Non-pigmented ciliary epithelial cell (primary cell): ENCODE measurements at places on chromosomes 4 and X.

GRCh38 chr4:41389356-41389755 lies 132.6 kb downstream of the UCHL1 start:
- DNase-seq: no peak

DNA sequence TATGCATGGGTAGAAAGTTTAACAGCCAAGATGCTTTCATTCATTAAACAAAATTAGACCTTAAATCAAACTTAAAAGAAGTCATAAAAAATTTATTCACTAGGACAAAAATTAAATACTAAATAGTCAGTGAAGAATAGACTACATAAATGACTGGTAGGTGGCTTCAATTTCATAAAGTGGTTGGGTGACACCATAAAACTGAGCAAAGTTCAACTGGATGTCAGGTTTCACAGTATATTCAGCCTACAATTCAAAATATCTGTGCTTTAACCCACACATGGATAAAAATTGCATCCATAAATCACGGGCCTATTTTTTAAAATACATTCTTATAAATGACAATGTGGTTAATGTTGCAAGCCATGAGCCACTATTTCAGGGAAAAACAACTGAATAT lies 582.3 kb downstream of the IL15 start:
- DNase-seq: no peak

DNA sequence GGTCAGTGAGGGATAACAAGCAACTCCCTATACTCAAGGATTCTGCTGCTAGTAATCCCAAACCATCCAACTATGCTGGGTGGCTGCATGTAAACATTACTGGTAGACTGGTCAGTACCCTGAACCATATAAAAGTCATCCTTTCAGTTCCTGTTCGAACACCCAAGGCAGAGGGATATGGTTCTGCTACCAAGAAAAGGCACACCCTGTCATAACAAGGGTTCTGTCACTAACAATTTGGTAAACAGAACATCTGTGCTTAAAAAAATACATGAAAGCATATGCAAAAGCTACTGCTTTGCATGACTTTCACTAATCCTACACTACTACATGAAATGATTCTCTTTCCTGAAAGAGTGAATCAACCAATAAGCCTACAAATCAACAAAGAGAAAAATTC lies 76.8 kb upstream of the MCF2 start:
- DNase-seq: no peak

GRCh38 chr4:156771171-156771837 lies 200.3 kb downstream of the PDGFC start:
- DNase-seq: no peak

- no peak for DNase-seq
Observed at GRCh38 chrX:102694749-102695148, 17.5 kb upstream of the GPRASP2 start.

DNA sequence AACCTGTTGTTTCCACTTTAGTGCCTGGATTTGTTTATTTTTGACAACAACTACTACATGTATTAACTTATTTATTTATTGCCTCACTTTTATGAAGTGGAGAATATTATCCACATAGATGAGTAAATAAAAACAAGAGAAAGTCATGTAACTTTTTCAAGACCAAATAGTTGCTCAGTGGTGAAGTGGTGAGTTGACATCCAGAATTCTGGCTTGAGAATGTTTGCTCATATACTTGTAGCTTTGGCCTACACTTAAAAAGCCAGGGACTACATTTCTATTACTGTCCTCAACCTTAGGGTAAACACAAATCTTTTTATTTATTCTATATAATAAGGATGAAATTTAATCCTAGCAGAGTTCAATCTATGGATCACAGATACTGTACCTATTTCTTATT lies 47.7 kb upstream of the GALNTL6 start:
- no peak for DNase-seq

GRCh38 chrX:48617542-48618340 lies 20.4 kb downstream of the WDR13 start:
- no peak for DNase-seq

GRCh38 chr4:87073199-87074120 lies 138.6 kb downstream of the AFF1 start:
- no peak for DNase-seq

- no peak for DNase-seq
Observed at GRCh38 chr4:119026662-119027444, 108.8 kb upstream of the MYOZ2 start.

- DNase-seq: no peak
Observed at GRCh38 chr4:66475596-66475995, 805.3 kb upstream of the EPHA5 start.

DNA sequence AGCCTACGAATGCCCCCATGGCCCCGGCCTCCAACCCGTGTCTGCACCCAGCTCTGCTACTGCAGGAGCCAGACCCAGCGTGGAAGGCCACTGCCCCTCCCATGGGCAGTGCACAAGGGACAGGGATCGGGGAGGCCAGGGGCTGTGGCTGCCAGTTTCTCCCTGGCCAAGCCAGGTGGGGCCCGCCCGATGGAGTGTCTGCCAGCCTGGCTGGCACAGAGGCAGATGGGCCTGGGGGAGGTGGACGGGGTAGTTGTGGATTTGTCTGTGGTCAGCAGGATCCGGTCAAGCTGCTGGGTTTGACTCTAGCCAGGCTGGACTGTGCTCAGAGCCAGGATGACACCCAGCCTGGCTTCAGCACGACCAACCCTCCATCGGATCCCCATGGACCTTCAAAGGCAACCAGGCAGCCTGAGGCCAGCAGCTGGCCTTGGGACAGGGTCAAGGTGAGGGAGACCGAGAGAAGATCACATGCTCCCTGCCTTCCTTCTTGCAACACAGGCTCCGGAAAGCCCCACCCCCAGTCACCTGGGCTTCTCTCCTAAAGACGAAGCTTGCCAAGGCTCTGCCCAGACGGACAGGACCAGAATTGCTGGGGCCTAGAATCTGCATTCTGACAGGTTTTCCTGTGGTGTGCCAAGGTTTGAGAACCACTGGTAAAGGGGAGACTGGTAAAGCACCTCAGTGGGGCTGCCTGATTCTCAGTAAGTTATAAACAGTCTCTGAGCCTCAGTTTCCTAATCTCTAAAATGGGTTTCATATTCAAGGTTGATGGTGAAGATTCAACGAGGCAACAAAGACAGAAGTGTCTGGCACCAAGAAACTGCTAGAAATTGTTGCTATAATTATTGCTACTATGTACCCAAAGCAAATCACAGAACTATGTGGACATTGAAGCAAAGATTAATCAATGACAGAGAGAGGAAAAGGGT lies 78.6 kb downstream of the PPP2R2C start:
- no peak for DNase-seq

DNA sequence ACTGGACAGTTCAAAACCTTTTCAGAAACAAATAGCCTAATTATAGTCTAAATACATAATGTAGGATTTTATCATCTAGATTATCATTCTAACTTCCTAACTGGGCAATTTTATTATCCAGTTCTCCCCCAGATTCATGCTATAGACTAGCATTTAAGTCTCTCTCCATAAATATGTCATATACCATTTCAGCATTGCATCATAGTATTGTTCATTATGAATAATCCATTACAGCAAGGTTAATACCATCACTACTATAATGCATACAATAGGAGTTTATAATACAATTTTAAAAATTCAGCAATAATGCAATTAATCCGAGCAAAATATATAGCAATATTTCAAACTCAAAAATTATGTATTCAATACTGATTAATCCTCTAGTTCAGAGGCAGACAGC lies 77.4 kb downstream of the PDGFC start:
- no peak for DNase-seq

DNA sequence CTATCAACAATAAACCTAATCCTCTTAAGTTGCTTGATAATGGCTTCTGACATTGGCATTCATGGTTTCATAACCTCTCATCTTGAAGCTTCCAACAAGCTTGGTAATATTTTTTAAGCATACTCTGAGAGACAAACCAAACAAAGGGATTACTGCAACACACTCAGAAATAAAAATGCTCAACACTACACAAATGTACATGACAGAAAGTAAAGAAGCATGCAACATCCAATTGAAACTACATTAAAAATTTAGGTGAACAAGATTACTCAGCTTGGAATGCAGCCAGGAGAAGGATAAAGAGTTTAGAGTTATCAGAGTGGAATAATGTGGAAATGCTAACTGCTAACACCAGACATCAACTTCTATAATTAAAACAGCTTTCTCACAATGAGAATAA lies 1136.6 kb upstream of the PABPC4L start:
- DNase-seq: peak; percentile 1

DNA sequence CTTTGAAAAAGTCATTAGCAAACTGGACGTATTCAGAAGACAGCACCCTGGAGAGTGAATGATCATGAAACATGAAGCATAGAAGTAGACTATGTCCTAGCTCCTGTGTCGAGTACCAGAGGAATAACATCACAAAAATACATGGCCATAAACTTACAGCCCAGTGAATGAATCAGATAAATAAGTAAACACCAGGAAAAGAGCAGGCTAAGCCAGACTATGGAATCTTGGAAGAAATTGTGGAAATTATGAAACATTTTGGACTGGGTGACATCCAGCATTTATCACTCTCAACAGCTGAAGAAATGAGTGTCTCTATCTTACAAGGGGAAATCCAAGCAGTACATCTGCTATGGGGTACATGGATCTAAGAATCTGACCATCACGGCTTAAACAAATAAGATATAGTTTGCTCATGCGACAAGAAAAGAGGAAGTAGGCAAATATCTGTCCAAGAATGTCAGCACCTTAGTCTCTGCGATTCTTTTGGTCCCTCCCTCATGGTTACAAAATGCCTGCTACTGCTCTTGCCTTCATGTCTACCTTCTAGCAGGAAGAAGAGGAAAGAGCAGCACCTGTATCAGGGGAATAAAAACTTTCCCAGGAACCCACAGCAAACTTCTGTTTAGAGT lies 481.5 kb downstream of the BCOR start:
- no peak for DNase-seq

- DNase-seq: no peak
Observed at GRCh38 chrX:132718431-132718958, 229.7 kb upstream of the MBNL3 start.

DNA sequence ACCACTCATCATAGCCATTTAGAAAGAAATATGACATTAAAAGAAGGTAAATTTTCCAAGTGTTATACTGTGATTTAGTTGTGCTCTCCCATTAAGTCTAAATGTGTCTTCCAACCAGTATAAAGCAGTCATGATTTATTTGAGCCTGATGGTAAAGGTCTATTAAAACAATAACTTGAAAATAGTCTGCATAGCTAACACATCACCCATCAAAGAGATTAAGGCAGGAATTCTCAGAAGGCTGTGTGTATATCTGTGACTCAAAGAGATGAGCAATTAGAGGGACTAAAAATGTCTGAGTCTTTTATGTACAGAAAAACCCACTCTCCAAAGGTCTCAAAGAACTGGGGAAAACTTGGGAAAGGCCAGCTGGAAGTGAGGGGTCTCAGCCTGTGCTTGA lies 70.3 kb upstream of the IQCM start:
- DNase-seq: peak; percentile 50

DNA sequence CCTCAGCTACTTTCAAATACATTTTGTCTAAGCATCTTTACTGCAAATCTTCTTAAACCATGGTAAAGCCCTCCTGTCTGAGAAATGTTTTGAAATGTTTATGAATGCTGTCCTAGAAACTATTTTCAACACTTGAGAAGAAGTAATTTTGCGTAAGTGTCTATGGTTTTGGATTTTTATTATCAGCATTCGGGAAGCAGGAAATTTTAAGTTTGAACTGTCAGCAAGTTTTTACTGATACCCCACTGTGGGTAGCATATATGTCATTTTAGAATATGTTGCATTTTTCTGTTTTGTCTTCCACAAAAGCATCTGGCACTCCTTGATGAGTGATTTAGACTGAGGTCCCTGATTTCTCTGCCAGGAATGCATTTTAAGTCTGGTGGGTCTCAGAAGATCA lies 302.4 kb upstream of the GIMD1 start:
- DNase-seq: no peak

DNA sequence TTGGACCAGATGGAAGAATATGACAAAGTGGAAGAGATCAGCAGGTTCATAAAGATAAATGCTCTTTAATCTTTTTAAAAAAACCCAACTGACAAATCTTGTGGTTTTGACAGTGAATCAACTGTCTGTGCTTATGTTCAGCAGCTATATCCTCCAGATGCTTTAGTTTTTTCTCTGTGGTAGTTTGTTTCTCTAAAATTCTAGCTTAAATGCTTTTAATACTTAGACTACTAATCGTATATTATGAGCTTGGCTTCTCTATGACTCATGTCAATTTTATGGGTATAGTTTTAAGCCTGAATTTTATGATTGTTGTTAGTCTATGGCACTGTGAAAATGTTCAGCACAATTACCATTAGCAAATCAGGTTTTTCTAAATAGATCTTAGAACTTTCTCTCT lies 12.9 kb downstream of the HHIP start:
- no peak for DNase-seq

- no peak for DNase-seq
Observed at GRCh38 chr4:72473434-72473900, 95.6 kb downstream of the ADAMTS3 start.

DNA sequence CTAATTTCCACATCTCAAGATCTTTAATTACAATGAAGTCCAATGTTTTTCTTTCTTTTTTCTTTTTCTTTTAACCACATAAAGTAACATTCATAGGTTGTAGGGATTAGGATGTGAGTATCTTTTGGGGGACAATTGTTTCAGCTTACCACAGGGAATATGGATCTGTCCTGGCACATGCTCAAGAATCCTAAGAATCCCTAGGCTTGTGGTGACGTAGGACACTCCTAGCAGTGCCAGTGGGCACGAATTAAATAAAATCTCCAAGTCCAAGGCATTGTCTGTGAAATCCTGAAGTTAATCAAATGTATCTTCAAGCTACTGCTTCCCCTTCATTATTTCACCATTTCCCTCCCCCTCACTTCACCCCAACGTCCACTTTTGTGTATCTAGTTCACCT lies 2.6 kb upstream of the LAS1L start:
- no peak for DNase-seq

GRCh38 chr4:7331682-7332000 lies 103.1 kb downstream of the PSAPL1 start:
- no peak for DNase-seq

- no peak for DNase-seq
Observed at GRCh38 chrX:70754169-70754848, 154.2 kb downstream of the TEX11 start.

DNA sequence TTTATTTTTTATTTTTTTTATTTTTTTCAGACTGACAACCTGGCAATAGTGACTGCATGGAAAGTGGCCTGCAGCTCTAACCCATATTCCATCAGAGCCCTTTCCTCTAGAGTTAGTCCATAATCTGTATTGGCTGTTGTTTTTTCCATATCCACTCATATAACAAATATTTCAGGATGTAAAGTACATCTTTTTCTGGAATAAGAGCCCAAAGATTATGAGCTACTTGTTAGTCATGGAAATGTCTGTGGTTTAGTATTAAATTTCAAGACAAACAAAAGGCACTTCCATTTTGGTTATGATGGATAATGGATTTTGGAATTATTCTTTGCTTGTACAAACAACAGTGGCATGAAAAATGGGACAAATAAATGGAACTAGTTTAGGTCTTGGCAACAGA lies 296.0 kb upstream of the HS3ST1 start:
- no peak for DNase-seq

GRCh38 chr4:156749426-156750403 lies 221.9 kb downstream of the PDGFC start:
- DNase-seq: no peak

GRCh38 chr4:169618286-169618685 lies 2.1 kb upstream of the CLCN3 start:
- DNase-seq: no peak

GRCh38 chr4:126207910-126208309 lies 893.2 kb downstream of the FAT4 start:
- no peak for DNase-seq
